Stimulated activated naive CD4-positive, alpha-beta T cell (primary cell): ENCODE measurements at places on chromosomes 13 and 19.

GRCh38 chr13:44373601-44374347 is at the start of gene SERP2:
SERP2 (plus strand) TSS chr13:44373824; CDS start chr13:44374026, 202 bp downstream.
- no peak for DNase-seq

- DNase-seq = no peak
These were observed 100.6 kb downstream of the RNF17 start for GRCh38 chr13:24864579-24864978.

DNA sequence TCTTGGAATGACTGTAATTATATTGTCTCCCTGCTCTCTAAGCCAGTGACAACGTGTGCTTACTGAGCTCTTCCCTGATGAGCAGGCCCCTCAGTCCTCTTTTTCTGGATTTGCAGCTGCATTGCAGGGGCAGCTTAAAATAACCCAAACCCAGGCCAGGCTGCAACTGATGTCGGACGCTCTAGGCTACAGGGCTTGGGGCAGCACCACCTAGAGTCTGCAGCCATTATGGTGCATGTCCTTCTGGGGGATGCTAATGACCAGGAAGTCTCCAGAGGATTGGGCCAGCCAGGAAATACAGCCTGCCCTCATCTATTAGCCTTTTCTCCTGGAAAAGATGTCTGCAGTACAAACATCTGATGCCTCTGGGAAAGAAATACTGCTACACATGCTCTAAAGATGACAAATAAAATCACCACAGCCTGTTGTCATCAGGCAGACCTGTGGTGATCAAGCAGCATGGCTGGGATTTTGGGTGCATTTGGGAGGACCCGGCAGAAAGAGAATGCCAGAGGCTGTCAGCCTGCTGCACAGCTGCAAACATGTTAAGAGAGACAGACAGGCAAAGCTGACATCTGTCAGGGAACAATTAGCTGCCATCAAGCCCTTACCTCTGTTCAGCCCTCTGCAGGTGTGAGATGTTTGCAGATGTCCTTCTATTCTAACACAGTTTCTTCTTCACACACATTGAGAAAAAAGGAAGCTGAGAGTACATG is 51.8 kb downstream of the CCDC70 start:
- no peak for DNase-seq

- DNase-seq = no peak
These were observed 184.8 kb downstream of the KDM4B start for GRCh38 chr19:5153601-5154128.

DNA sequence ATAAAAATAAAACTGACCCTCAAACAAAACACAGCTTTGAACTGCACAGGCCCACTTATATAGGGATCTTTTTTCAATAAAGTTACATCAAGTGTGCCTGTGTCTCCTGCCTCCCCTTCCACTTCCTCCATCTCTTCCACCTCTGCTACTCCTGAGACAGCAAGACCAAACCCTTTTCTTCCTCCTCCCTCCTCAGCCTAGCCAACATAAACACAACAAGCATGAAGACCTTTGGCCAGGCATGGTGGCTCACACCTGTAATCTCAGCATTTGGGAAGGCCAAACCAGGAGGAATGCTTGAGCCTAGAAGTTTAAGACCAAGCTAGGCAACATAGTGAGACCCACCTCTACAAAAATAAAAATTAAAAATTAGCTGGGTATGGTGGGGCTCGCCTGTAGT is 72.6 kb downstream of the ELF1 start:
- no peak for DNase-seq

DNA sequence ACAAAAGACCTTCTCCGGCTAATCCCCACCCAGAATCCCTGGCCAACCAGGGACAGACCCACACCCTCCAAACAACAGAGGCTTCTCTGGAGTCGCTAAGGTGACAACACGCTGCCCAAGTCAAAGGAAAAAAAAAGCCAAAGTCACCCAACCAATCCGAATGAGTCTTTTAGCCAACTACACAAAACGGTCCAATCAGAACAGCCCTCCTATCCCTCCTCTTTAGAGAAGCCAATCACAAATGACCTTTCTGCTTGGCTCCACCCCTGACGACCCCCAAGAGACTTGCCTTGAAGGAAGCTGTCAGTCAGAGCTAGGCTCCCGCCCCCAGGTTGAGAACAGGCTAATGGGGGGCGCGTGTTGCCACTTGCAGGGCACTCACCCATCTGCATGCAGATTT is 6.6 kb upstream of the FBXW9 start:
- DNase-seq = no peak

DNA sequence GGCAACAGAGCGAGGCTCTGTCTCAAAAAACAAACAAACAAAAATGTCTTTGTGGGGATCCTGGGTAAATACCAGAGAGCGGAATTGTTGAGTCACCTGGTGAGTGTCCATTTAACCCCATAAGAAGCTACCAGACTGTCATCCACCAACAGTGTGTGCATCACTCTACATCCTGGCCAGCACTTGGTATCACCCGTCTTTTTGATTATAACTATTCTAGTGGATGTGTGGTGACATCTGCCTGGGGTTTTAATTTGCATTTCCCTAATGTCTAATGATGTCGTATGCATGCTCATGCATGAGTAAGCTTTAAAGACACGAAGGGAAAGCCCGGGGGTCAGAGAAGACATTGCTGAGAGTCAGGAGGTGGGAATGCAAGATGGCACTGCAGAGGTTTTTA is 126.7 kb upstream of the MRI1 start:
- no peak for DNase-seq

- no peak for DNase-seq
These were observed 785 bp downstream of the NHLRC3 start for GRCh38 chr13:39039041-39039440.

DNA sequence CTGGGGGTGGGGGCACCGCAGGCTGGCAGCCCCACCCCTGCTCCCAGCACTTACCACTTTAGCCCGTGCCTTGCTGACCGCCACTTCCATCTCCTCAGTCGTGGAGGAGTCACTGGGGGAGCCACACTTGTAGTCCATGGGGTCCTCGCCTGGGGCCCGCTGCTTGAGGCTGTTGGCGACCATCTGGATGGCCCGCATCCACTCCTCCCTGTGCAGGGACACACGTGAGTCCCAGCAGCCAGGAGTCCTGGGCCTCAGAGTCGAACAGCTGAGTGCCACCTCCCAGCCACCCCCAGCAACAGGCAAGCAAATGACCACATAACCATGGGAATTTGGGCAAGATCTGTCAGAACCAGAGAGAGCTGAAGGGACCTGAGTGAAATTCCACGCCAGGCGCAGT is 16.0 kb upstream of the CCNP start:
- no peak for DNase-seq

GRCh38 chr13:40179445-40180281 is 486.8 kb downstream of the FOXO1 start:
- DNase-seq = no peak

DNA sequence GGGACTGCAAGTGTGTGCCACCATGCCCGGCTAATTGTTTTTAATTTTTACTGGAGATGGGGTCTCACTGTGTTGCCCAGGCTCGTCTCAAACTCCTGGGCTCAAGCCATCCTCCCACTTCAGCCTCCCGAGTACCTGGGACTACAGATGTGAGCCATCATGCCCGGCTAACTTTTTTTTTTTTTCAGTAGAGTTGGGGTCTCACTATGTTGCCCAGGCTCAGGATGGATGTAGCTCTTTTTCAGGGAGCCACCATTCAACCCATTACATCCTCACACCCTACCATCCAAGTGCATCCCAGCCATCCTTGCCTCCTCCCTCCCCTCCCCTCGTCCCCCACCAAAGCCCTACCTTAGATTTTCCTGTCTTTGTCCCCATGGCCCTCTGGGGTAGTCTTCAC is 14.9 kb downstream of the CELF5 start:
- DNase-seq = no peak

- DNase-seq = no peak
These were observed at the start of gene COX6B2 for GRCh38 chr19:55354698-55355212. COX6B2 (minus strand) TSS chr19:55354719; CDS start chr19:55354521, 198 bp downstream.

- DNase-seq = peak; percentile 47
These were observed at the start of gene PARP4 for GRCh38 chr13:24512197-24512907. PARP4 (minus strand) TSS chr13:24512778; CDS start chr13:24503776, 9,002 bp downstream.

DNA sequence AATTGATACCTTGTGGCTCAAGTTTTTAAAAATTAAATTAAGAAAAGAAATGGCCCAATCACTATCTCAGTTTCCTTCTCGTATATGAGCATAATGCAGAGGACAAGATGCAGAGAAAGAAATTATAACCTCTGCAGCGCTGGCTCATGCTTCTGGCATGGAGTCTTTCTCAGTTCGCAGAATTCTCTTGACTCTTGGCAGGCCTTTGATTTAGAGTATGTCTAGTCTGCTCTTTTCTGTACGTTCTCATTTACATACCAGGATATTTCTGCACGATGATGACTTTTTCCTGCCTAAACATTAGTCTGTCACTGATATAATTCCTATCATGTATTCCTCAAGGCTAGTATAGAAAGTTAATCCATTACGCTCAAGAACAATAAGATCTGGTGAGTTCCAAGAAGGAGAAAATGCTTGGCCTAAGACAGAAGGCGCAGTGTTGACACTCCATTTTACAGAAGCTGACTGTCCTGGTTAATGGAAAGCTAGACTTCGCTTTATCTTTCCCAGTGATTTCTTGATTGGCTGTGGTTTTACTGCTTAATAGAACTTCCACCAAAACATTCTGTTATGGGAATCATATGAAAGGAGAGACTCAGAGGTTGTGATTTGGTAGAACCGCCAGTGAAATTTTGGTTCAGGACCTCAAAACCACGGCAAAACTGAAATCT is 1.7 kb upstream of the SMAD9 start:
- DNase-seq = no peak

- no peak for DNase-seq
These were observed 27.3 kb downstream of the PNPLA6 start for GRCh38 chr19:7562646-7563393.

- no peak for DNase-seq
These were observed at the start of gene SERTM1 for GRCh38 chr13:36673838-36674326. SERTM1 (plus strand) TSS chr13:36674020; CDS start chr13:36695079, 21,059 bp downstream.

DNA sequence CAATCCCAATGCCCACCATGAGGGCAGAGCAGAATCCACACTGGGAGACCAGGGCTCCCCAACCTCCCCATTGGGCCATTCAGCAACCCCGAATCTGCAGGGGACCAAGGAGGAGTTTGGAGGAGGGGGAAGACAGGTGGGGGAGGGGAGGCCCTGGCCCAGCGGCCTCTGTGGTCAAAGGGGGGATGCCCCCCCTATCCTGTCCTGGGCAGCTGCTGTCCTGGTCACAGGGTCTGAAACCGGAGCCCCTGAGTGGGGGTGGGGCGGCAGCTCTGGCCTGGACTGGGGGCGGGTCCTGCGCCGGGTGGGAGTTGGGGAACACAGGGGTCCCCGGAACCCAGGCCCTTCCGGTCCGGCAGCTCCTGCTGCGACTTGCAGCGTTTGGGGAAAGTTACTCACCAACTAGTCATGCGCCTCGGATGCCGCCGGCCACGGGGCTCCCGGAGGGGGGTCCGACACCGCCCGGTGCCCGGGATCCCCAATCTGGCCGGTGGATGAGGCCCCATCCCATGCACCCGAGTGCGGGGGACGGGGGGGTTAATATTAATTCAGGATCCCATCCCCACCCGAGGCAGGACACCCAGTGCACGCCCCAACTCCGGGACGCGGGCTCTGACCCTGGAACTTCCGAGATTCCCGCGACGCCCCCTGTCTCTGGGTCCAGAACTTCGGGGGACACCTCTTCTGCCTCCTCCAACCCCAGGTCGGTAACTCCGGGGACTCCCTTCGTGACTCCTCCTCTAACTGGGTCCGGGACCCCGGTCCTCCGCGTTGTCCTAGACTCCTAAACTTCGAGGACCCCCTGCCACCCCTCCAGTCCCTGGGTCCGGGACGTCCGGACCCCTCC is 872 bp downstream of the HOMER3 start:
- no peak for DNase-seq

DNA sequence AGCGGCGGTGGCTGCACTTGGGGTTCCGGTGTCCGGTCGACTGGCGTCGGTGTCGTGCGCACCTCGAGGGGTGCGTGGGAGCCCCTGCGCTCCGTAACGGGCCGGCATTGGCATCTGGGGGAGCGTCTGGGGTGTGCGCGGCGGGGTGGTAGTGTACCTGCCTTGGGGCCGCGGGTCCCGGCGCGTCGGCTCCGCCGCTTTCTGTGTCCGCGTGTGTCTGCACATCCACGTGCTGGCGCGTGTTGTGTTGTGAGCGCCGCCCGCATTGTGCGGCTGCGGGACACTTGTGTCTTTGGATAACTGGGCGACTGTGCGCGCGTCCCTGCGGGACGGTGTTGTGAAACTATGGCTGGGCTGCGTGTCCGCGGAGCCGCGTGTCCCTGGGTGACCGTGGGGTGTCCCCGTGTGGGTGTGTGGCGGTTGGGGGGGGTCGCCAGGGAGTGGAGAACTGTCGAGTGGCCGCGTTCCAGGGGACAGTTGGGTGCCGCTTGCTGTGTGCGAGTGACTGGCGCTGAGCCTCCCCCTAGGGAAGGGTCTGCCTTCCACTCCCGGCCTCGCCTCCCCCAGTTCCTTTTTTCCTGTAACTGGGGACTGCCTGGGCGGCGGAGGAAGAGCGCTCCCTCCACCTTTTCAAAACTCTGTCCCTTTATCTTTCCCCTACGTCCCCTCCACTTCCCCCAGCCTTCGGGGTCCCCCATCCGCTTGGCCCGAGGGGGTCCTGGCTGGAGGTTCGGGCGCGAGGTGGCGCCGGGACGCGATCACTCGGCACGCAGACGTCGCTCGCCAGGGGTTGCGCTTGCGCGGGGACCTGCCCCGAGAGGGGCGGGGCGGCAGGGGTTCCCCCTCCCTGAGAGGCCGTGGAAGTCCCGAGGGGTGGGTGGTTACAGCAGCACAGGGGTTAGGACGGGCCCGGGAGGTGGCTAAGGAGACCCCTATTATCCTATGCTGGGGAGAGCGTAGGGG is 5.7 kb upstream of the NFIC start:
- DNase-seq = peak; percentile 62

DNA sequence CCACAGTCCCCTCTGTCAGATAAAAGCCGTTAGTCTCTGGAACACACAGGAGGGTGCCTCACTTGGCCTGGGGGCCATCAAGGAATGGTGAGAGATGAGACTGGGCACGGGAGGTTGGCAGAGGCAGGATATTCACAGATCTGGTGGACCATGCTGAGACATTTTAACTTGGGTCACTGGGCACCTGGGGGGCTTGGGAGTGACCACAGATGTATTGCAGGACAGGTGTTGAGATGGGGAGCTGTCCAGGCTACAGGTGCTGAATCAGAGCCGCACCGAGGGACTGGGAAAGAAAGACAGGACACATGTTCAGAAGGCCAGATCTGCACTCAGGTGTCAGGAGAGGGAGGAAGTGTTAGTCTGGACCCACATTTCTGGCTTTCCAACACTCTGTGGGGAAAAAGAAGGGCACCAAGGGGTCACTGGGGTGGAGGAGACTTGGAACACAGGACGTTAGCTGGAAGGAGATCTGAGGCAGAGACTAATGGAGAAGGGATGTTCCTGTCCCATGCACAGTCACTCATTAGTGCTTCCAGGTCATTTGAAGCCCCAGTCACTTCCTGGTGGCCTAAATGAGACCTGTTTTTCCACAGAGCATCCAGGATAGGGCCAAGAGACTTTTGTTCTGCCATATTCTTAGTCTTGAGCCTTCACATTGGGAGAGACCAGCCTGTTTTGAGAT is 56.1 kb downstream of the CHST8 start:
- DNase-seq = no peak
